Ovary (tissue), 10 donors: ENCODE measurements at places on chromosomes 11 and 22. TPM values are rescaled to one million over a fixed set of nuclear protein-coding genes. Genes with fewer than 3 reads are reported as not detected.

GRCh38 chr11:71241721-71242259 lies 10.6 kb downstream of the SHANK2 start:
- no peak for DNase-seq

DNA sequence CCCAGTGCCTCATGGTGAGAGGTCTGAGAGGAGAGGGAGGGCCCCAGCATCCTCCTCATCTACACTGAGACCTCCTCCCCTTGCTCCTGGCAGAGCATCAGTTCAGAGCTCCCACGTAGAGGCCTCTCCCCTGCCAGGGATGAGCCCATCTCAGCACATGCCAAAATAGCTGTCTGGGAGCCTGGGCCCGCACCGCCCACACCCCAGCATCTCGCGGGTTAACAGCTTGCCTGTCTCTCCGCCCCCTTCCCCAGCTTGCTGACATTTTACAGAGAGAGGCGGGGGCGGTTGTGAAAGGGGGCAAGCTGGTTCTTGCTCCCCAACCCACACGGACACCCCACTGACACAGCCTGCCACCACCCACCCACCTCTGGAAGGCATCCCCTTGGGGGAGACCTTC lies 6.4 kb downstream of the DGKZ start:
- DNase-seq, result no peak

- DNase-seq, result peak; percentile 4
Observed at GRCh38 chr11:120133216-120134105, 4.5 kb downstream of the TRIM29 start.

DNA sequence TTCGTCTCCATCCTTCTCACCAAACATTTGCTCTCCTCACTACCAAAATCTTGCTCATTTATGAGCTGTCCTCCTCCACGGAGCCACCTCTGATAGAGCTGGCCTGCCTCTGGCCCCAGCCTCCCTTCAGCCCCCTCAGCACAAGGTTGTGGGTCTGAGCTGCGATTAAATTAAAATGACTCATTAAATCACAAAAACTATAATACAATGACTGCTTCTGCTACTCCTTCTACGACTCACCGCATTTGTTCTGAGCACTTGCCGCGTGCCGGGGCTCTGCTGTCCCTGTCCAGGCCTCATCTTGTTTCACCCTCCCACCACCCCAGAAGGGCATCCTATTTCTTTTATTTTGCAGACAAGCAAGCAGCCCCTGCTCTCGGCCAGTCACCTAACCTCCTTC lies 49.2 kb upstream of the TIMP3 start:
- DNase-seq, result no peak

DNA sequence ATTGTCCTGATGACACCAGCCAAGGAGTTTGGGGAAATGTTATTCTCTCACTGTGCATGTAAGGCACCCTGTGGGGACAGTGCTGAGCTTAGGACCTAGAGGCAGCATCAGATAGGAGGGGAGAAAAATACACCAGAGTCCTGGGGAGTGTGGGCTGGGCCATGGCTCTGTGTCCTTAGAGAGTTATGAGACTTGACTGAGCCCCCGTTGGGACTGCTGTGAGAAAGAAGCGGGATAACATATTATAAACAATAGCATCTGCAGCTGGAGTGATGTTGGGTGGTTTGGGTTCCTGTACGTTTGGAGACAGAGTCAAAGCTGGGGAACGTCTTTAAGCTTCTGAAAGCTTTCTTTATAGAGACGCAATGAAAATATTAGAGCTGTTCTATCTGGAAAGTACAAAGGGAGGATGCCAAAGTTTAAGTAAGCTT lies 90.9 kb upstream of the CRTAM start:
- DNase-seq, result no peak

- DNase-seq, result no peak
Observed at GRCh38 chr22:42772647-42773046, 52.0 kb upstream of the A4GALT start.

GRCh38 chr11:16977136-16977993 lies 36.8 kb downstream of the PLEKHA7 start:
- DNase-seq, result no peak

DNA sequence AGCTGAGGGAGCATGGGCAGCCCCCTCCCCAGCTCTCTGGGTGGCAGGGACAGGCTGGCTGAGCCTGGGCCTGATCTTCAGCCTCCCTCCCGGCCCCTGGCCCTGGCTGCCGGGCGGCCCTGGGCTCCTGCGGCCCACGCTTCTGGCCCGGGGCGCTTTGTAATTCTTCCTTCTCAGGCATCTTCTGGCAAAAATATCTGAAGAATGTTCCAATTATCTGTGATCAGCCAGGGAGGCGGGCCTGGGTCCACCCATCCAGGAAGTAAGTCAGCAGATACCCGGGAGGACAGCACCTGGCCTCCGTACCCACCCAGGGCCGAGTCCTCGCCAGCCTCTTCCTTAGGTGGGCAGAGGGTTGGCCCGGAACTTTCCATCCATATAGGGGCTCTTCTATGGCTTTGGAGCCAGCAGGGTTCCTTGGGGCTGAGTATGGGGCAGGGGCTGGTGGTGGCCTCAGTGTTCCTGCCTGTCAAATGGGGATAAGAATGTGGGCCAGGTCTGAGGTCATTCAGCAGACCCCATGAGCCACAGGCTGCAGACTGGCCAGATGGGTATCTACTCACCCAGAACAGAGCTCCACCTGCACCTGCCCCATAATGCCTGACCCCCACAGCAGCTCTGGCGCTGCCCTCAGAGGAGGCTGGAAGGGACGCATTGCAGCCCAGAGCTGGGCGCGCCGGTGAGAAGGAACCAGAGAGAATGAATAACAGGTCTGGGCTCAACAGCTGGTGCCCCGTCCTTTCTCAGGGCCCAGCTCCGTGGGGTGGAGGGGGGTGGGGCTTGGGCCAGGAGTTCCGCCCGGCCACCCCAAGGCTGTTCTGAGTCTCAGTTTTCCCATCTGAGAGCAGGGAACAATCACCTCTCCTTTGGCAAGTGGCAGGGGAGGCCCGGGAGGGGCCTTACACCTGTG lies 16.2 kb downstream of the WNT7B start:
- no peak for DNase-seq

DNA sequence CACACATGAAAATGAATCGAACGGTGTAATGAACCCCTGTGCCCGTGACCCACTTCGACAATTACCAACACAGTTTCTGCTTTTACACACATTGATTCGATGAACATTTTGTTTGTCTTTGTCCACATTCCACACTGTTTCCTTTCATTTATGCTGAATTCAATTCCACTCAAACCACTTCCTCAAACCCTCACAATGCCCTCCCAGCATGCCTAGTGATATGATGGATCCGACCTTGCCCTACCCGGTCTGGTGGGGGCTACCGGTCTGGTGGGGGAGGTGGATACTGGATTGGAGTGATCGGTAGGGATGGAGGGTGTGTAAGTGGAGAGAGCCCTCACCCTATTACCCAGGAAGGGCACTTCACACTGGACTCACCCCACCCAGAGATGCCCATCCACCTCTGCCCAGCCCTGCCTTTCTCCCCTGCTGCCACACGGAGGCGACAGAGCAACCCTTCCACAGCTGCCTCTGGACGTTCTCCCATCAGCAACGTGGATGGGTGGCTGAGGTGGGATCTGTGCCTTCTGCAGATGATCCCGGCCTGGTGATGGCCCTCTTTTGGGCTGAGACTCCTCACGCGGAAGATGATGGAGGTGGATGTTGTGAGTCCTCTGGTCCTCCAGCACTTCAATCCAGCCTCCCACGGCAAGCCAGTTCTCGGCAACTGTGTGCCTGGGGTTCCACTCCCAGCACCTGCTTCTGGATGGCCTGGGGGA lies 33.0 kb upstream of the P2RY2 start:
- no peak for DNase-seq

DNA sequence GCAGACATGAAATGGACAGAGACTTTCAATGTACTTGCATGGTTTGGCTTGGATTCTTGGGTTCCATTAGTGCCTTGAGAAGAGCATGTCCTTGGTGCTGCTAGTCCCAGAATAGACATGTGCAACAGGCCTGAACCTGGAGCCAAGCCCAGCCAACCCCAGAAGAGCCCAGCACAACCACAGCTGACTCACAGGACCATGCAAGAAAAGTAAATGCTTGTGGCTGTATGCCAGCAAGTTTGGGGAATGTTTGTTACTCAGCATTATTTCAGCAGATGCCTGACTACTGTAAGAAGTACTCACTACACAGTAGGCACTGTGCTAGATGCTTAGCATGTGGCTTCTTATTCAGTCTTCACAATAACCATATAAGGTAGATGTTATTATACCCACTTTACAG lies 39.2 kb upstream of the HMGXB4 start:
- DNase-seq, result no peak

GRCh38 chr11:32899438-32899837 lies 6.8 kb downstream of the QSER1 start:
- no peak for DNase-seq

DNA sequence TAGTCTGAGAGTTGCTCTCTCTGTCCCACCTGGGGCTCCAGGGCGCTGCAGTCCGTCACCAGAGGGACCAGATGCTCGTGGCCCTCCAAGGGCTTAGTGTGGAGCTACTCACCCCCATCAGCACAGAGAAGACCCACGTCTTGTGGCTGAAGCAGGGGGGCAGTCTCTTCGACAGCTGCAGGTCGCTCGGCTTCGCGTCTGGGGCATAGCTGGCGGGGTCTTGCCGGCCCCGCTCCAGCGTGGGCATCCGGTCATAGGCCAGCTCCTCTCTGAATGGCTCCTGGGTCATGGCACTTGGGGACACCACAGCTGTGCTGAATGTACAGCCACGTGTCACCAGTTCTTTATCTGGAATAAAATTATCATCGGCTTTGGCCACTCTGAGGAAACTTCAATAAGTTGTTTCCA lies 608 bp downstream of the MLC1 start:
- DNase-seq, result no peak

GRCh38 chr11:47378010-47378835 lies at the start of gene SPI1:
Gene SPI1 (minus strand): TSS chr11:47378547. CDS start chr11:47378353, 194 bp downstream.
- no peak for DNase-seq

- no peak for DNase-seq
Observed at GRCh38 chr22:22164541-22165272, 79.9 kb upstream of the VPREB1 start.

GRCh38 chr11:25441421-25441820 lies 890.5 kb upstream of the ANO3 start:
- DNase-seq, result no peak

GRCh38 chr11:2216400-2217064 lies 44.9 kb upstream of the TH start:
- DNase-seq, result no peak

GRCh38 chr22:29700900-29701154 lies 19.0 kb upstream of the CABP7 start:
- no peak for DNase-seq

GRCh38 chr11:26993965-26994457 lies at the start of gene FIBIN:
Gene FIBIN (plus strand): TSS chr11:26994112. CDS start chr11:26994527, 415 bp downstream.
- peak; percentile 53 for DNase-seq

GRCh38 chr11:117814766-117815261 lies 9.7 kb downstream of the FXYD2 start:
- no peak for DNase-seq

GRCh38 chr11:12074529-12075195 lies 35.7 kb upstream of the MICAL2 start:
- DNase-seq, result no peak

DNA sequence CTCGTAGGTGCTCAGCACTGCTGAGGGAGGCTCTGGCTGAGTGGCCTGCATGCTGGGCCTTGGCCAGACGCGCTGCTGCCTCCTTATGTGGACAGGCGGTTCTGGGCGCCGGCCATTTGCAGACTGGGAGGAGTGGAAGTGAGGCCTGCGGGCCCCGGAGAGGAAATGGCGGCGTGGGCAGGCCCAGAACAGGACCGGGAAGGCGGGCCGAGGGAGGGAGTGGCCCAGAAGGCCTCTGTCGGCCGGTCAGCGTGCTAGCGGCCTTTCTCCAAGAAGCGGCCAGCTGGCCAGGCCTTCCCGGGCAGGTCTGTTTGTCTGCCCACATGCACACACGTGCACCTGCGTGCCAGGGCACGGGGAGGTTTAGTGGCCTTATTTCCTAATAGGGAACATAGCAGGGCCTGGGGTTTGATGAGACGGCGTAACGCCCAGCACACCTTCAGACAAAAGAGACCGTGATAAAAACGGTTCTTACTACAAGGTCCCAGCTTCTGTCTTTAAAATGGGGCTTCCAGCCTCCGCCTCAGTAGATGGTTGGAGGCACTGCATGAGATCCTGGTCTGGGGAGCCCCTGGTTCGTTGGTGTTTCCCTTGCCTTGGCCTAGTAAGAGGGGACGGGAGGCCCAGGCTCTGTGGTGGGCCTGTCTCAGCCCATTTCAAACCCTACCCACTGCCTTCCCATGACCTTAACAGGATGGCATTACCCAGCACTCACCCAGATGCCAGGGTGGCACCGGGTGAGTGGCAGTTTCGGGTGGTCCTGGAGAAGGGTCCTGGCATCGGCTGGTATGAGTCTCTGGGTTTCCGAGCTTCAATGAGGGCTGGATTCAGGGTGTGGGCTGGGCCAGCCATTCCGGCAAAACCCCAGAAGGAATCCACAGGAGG lies 65.1 kb upstream of the PPARA start:
- peak; percentile 92 for DNase-seq

DNA sequence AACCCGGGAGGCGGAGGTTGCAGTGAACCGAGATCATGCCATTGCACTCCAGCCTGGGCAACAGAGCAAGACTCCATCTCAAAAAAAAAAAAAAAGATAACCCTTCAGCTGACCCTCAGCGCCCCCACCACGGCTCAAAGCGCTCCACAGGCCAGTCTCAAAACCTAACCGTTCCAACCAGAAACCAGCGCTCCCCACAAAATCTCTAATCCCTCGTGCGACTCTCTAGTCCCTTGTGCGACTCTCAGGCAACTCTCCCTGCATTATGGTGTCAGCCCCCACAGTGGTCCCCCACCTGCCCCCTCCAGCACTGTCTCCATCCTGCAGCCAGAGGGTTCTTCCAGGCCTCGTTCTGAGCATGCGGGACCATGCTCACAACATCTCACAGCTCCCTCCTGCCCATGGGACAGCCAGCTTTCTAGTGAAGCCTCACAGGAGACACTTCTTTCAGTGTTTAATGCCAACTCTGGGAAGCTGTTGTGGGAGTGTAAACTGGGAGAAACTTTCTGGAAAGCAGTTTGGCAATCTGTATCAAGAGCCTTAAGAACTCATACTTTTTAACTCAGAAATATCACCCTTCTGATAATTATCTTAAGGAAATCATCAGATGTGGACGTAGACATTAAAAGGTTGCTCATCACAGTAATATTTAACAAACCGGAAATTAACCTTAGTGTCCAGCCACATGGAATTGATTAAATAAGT lies 4.2 kb upstream of the RASGRP2 start:
- no peak for DNase-seq

The MRGPRX3 gene
- not detected for polyA plus RNA-seq

The CARS1 gene
- 22.8 TPM for polyA plus RNA-seq

The MOV10L1 gene
- 2.0 TPM for polyA plus RNA-seq

The FAM83F gene
- 0.12 TPM for polyA plus RNA-seq

The SLC25A18 gene
- 0.75 TPM for polyA plus RNA-seq

The MCHR1 gene
- 18.1 TPM for polyA plus RNA-seq

The SMC1B gene
- 0.04 TPM for polyA plus RNA-seq

The SNX32 gene
- polyA plus RNA-seq, result 0.40 TPM

The SNAP29 gene
- polyA plus RNA-seq, result 58.6 TPM

The OR10D3 gene
- polyA plus RNA-seq, result not detected

The MUC5AC gene
- polyA plus RNA-seq, result not detected

The TMEM45B gene
- 0.10 TPM for polyA plus RNA-seq

The CASTOR1 gene
- 3.1 TPM for polyA plus RNA-seq

The ARAP1 gene
- polyA plus RNA-seq, result 75.5 TPM

The THRSP gene
- not detected for polyA plus RNA-seq

The ART1 gene
- polyA plus RNA-seq, result not detected

The PANX3 gene
- not detected for polyA plus RNA-seq

The TUB gene
- 15.3 TPM for polyA plus RNA-seq

The EFCAB6 gene
- polyA plus RNA-seq, result 1.00 TPM

The DEPDC7 gene
- 0.98 TPM for polyA plus RNA-seq
